Dermis microvascular lymphatic vessel endothelial cell (primary cell): ENCODE measurements at places on chromosomes 11 and 22. TPM values are rescaled to one million over a fixed set of nuclear protein-coding genes. Genes with fewer than 3 reads are reported as not detected.

QSER1 gene
- total RNA-seq, result 11.8 and 12.8 TPM in 2 replicates

BLID gene
- 0.13 and 0.39 TPM in 2 replicates for total RNA-seq

PITPNM1 gene
- 6.3 and 7.3 TPM in 2 replicates for total RNA-seq

ALG8 gene
- total RNA-seq, result 20.9 and 24.5 TPM in 2 replicates
